NCI-H2171 treated with DMSO at 0.1 percent for 48 hours (cell line): ENCODE measurements at places on chromosomes 2 and 18.

DNA sequence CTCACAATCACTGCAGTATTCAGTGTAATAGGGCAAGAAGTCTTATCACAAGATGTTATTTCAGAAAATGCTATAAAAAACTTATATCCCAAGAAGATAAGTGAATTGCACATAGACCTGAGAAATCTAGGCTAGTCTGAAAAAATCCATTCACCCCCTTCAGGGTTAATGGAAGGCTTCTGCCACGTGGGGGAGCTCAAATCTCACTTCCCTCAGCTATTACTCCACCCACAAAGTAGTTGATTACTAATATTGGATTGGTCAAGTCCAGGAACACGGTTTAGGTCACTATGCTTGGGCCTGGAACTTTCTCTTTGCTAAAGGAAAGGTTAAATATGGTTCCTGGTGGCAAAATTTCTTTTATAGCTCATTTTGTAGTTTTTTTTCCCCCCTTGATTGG is 51.2 kb upstream of the ADAM23 start:
- peak; percentile 63 for DNase-seq

- no peak for DNase-seq
Observed at GRCh38 chr18:44817831-44818473, 137.3 kb downstream of the SETBP1 start.

GRCh38 chr2:239110595-239111048 is 262.7 kb downstream of the TWIST2 start:
- DNase-seq = no peak

DNA sequence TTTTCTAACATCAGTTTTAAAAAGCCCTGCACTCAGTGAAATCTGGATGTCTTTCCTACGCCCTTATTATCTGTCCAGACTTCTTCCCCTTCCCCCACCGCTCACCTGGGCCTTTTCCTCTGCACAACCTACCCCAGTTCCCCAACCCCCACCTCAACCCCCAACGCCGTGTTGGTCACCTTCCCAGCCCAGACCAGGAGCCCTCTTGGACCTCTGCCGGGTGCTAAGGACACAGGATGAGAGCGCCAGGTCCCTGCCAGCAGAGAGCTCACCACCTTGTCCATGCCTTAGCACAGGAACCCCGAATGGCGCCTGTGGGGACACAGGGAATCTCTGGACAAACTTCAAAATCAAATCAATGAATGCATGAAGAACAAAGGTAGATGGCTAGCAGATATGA is 966 bp upstream of the RBM43 start:
- DNase-seq = no peak

GRCh38 chr2:189818249-189819038 is 34.2 kb downstream of the PMS1 start:
- DNase-seq = no peak

- no peak for DNase-seq
Observed at GRCh38 chr18:58887613-58887963, 22.9 kb downstream of the ZNF532 start.

DNA sequence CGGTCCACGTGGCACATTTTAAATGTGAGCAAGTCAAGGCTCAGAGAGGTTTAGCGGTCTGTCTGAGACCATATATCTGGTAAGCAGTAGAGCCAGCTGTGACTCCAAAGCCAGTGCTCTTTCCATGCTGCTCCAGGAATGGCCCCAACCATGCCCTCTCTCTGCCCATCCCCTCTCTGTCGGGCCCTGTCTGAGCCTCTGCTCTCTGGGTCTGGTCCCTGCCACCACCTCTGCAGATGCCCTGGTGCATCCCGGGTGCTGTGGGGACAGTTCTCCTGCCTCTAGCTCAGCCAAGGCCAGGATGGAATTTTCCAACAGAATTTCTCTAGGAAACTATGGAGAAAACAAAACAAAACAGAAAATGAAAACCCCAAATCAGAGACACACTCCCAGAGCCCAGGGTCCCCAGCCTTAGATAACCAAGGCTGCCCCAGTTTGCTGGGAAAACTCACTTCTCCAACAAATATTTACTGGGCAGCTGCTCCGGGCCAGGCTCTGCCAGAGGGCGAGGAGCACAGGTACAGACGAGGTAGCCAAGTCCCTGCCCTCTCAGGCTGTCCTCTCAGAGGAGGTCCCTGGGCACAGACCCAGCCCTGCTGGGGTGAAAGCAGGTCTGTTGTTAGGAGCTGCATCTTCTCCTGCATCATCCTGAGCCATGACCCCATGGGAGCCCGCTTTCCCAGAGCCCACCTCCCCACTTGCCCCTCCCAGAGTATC is 9.2 kb downstream of the ADRA2B start:
- no peak for DNase-seq

GRCh38 chr18:39529358-39529757 is 1963.8 kb upstream of the CELF4 start:
- no peak for DNase-seq

GRCh38 chr2:166193407-166193806 is 65.6 kb upstream of the SCN1A start:
- DNase-seq = no peak

- DNase-seq = no peak
Observed at GRCh38 chr2:201248288-201248844, 12.0 kb upstream of the CASP8 start.

DNA sequence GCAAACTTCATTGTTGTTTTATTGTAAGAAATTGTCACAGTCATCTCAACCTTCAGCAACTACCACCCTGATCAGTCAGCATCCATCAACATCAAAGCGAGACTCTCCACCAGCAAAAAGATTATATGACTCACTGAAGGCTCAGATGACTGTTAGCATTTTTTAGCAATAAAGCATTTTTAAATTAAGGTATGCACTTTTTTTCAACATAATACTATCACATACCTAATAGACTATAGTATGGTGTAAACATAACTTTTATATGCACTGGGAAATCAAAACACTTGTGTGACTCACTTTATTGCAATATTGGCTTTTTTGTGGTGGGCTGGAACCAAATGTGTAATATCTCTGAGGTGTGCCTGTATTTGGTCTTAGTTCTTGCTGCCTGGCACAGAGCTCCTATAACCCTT is 15.6 kb downstream of the SCN1A start:
- DNase-seq = no peak

GRCh38 chr2:217530392-217531090 is 472.3 kb downstream of the TNS1 start:
- no peak for DNase-seq

DNA sequence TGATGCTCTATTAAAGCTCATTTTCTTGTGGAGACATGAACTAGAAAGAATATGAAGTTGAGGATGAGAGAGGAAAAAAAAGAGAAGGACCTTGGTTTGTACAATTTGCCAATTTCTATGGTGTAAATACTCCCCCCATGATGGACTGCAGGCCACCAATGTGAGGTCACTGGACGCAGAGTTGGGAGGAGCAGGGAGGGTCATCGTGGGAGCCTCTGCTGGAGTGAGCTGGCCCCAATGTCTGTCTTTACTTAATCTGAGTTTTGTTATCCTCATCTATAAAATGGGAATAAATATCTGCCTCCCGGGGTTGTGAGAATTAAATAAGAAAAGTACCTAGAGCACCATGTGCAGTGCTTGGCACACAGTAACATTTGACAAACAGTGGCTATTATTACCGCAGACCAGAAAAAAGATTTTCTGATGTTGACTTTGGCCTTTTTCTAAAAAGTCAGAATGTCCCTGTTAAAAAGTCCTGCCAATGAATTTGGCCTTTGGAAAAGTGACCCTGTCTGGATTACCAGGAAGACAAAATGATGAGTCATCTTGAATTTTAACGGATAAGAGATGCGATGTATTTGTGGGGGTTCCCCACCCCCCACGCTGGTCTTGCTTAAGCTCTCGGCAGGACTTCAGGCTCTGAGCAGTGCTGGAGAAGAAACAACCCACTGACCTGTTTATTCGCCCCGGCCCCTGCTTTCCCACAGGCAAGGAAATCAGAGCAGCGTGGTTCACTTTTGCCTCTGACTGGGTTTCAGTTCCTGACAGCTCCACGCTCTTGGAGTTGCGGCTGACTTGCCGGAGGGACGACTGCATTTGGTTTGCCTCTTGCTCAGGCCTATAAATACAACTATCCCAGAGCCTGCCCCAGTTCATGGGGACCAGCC is 50.3 kb upstream of the FOSL2 start:
- DNase-seq = no peak

GRCh38 chr2:43993437-43993836 is 2.4 kb downstream of the LRPPRC start:
- no peak for DNase-seq

DNA sequence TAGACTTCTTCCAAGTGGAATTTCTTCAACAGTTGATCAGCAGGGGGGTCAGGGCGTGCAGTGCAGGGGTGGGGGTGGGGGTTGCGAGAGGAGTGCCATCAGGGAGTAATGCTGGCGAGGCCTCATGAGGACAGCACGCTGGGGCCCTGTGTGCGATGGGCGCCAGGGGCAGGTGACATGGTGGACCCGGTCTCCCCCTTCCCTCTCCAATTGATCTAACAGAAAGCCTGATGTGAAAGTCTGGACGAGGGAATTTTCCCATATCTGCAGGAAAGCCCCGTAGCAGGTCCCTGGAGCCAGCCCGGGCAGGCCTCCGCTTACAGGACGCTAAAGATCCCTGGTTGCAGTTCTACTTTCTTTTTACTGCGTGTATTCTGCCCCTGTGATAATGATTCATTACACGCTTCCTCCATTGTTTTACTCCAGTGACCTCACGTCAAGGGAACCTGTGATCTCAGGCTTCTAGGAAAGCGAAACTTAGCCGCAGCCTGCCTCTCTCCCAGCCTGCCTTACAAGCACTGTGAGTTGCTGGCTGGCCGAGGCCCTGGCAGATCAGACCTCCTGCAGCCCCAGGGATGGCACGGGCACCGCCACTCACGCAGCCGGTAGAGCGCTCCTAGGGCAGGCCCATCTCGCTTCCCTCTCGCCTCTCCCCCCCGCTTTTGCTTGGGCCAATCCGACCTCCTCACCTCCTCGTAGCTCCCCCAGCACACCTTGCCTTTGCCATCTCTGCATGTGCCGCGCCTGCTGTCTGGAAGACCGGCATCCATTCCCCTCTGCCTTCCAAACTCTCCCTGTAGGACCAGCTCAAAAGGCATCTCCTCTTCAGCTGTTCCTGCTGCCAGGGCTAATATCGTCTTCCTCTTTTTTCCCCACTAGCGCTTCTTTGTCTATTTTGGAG is 19.2 kb downstream of the NEURL3 start:
- no peak for DNase-seq

DNA sequence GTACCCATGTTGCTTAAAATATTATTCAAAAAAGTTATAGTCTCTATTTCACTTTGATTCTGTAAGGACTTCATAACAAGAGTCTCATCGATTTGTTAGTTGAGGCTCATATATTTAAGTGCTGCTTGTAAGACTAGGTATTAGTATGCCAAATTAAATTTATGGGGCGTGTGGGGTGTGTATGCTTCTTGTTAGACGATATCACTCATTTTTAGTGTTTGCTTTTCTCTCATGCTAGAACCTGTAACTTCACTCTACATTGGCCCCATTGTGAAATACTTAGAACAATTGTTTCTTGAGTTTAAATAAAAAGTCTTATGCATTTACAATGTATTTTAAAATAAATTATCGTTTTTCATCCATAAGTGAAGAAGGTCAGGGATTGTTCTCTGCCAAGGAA is 63.6 kb downstream of the CTNNA2 start:
- no peak for DNase-seq

DNA sequence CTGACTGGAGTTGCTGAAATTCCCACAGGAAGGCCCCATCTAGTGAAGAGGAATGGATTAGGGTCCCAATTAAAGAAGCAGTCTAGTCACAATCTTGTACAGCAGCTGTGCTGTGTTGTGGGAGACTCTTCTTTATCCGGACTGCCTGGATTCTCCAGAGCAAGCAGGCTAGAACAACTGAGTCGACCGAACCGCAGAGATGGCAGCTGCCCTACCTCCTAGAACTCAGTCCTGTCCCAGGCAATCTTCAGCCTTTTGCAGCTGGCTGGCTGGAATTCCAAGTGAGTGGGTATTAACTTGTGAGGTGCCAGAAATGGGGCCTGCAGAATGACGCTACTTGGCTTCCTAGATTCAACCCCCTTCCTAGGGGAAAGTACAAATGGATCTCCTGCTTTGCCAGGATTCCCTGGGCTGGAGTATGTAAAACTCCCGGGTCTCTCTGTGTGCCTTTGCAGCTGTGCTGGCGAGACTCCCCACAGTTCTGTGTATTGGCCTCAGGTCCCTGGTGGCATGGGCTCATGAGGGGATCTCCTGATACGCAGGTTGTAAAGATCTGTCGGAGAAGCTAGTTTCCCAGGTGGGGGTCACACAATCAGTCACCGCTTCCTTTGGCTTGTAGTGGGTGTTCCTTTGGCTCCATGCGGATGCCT is 1952.6 kb upstream of the LRRTM1 start:
- DNase-seq = no peak

GRCh38 chr2:83081826-83082690 is 1377.0 kb downstream of the SUCLG1 start:
- DNase-seq = peak; percentile 6

GRCh38 chr2:231094736-231095346 is 30.0 kb downstream of the HTR2B start:
- no peak for DNase-seq

- no peak for DNase-seq
Observed at GRCh38 chr2:160510617-160511016, 17.0 kb upstream of the RBMS1 start.

- peak; percentile 97 for DNase-seq
Observed at GRCh38 chr2:205022841-205023240, 477.6 kb downstream of the PARD3B start.

DNA sequence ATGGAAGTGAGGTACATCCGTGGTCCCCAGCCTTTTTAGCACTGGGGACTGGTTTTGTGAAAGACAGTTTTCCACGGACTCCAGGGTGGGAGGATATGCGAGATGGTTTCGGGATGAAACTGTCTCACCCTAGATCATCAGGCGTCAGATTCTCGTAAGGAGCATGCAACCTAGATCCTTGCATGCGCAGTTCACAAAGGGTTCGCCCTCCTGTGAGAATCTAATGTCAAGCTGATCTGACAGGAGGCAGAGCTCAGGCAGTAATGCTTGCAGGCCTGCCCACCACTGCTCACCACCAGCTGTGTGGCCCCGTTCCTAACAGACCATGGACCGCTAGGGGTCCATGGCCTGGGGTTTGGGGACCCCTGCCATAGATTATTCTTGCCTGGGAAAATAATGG is 11.6 kb downstream of the B3GNT2 start:
- DNase-seq = no peak

GRCh38 chr2:153663371-153663770 is 184.8 kb upstream of the RPRM start:
- DNase-seq = no peak

DNA sequence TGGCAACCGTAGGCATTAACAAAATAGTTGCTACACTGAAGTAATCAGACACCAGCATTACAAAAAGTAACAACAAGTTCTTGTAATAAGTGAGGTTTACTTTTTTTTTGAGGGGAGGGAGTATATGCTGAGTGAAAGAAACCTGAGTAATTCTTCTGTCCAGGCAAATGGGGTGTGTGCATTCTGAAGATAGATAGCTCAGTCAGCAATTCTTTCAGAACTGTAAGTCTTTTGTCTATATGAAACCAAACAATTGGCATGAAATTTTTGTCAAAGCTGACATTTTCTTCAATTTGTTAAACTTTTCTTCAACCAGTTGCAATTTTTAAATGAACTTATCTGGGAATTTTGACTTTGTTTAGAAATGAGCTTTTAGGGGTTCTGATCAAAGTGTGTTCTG is 208.1 kb upstream of the THSD7B start:
- DNase-seq = no peak
